Caco-2 (cell line): ENCODE measurements at places on chromosomes 2 and 18. TPM values are rescaled to one million over a fixed set of nuclear protein-coding genes. Genes with fewer than 3 reads are reported as not detected.

DNA sequence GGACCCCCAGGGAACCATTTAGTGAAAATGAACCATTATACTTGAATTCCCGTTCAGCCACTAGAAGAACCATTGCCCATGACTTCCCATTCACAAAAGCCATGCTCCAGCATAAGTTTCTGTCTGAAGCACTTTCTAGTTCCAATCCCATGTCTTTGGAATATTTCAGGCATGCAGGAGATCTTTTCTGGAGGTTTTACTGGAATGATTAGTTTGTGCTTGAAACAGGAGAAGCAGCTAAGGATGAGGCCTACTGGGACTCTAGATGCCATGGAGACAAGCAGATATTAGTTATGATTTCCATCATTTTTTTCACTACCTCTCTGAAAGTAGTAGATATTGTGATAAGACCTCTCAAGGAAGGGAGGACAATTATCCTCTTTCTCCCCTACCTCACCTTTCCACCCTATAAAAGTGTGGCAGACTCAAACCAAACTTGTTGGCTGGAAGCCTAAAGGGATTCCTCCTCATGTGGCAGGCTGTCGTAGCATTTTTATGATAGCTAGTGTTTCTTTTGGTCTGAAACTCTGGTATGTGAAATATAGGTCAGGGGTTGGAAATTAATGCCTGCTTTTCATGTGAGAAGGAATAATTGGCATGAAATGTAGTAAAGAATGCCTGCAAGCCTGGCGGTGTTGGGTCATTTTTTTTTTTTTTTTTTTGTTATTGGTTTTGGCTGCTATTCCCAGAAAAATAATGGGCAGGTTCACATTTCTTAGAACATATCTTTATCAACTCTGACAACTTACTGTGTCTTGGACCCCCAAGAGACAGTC is 29.3 kb upstream of the MMADHC start:
- no peak overlapping the region for H3K4me3 ChIP-seq
- no peak for DNase-seq
- H3K27ac ChIP-seq, result no peak overlapping the region
- no peaks in the 10 kb centered on the region for H3K36me3 ChIP-seq

GRCh38 chr18:10727477-10727876 is 201.7 kb downstream of the NAPG start:
- no peaks in the 10 kb centered on the region for H3K36me3 ChIP-seq
- H3K27ac ChIP-seq, result no peak overlapping the region
- no peak for DNase-seq

DNA sequence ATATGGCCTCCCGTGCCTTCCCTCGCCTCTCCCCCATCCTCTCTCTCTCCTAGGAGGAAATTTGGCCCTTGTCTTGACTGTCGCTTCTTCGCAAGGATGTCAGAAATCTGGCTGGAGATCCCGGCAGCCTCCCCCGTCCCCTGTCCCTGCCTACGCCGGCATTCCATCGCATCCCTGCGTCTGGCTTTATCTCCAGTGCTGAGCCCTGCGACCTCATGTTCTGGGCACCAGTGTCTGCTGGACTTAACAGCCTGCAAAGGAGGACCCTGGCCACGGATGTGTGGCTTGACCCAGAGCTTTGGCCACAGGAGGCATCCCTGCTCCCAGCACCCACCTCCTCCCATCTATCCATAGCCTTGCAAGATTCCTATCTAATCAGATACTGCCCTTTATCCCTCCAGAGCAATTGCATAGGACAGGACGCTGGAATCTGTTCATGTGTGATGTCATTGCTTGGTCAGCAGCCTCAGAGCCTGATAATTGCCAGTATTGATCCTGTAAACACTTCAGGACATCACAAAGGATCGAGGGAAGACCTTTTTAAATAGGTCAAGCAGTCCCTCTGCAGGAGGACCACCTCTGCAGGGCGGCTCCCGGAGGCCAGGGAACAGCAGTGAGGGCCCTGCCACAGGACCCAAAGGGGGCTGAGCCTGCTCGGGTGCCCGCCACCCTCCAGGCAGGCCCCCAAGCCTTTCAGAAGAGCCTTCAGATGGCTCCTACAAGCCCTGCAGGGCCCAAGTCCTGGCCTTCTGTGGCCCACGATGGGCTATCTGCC is 168.2 kb downstream of the TWIST2 start:
- no peak overlapping the region for H3K27ac ChIP-seq
- DNase-seq, result no peak
- H3K36me3 ChIP-seq, result no peaks in the 10 kb centered on the region
- no peak overlapping the region for H3K4me3 ChIP-seq

- no peak within 1 kb of the TSS for H3K4me3 ChIP-seq
- no peak for DNase-seq
- H3K36me3 ChIP-seq, result no peaks in the 10 kb centered on the region
- peaks cover 17% of the 10 kb centered on the region for H3K4me1 ChIP-seq
Measured at GRCh38 chr18:12254136-12254819, at the start of gene CIDEA. CIDEA (plus strand) TSS chr18:12254361; CDS start chr18:12254384, 23 bp downstream.

GRCh38 chr2:177195194-177195593 is 17.4 kb upstream of the HNRNPA3 start:
- DNase-seq, result no peak
- H3K27ac ChIP-seq, result no peak overlapping the region
- H3K27me3 ChIP-seq, result no peaks in the 10 kb centered on the region
- H3K4me3 ChIP-seq, result no peak overlapping the region
- H3K36me3 ChIP-seq, result no peaks in the 10 kb centered on the region

- no peaks in the 10 kb centered on the region for H3K27me3 ChIP-seq
- H3K4me1 ChIP-seq, result no peaks in the 10 kb centered on the region
- H3K4me3 ChIP-seq, result no peak overlapping the region
- no peaks in the 10 kb centered on the region for H3K36me3 ChIP-seq
- H3K27ac ChIP-seq, result no peak overlapping the region
Measured at GRCh38 chr2:165835363-165835762, 41.3 kb upstream of the GALNT3 start.

COL4A3 gene
- 4.2 and 4.7 TPM in 2 replicates for total RNA-seq

FAM110C gene
- 3.2 and 3.9 TPM in 2 replicates for total RNA-seq

TUBA4B gene
- not detected in 2 replicates for total RNA-seq

OSR1 gene
- total RNA-seq, result 3.0 and 3.2 TPM in 2 replicates

UCN gene
- total RNA-seq, result 0.86 TPM in 1 of 2 replicates, not detected in the other
